ENCODE measurements at places on chromosomes 5 and 9.

DNA sequence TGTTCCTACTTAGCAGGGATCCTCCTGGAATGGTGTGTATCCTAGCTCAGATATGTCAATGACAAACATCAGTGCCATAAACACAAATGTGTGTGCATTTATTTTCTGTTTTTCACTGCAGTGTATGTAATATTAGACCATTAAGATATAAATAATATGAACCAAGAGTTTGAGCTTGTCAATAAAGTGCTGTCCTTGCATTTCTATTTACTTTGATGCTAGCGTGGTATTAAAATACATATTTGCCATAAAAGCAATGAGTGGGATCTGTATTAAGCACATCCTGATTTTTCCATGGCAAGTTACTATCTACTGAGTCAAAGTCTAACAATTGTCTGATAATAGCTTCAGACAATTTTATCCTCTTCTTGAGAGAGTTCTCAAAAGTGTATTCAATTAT lies 157.6 kb downstream of the DIRAS2 start:
- H3K36me3 ChIP-seq, result no peaks in the 10 kb centered on the region
- no peak overlapping the region for H3K27ac ChIP-seq
- no peak overlapping the region for H3K4me3 ChIP-seq
- H3K27me3 ChIP-seq, result no peaks in the 10 kb centered on the region

GRCh38 chr5:18745988-18746615 lies 1111.8 kb downstream of the TAF11L14 start:
- H3K36me3 ChIP-seq, result no peaks in the 10 kb centered on the region
- no peak for DNase-seq
- peak overlapping the region; percentile 77 for H3K27ac ChIP-seq
- peak overlapping the region; percentile 52 for H3K4me3 ChIP-seq
- H3K4me1 ChIP-seq, result no peaks in the 10 kb centered on the region

DNA sequence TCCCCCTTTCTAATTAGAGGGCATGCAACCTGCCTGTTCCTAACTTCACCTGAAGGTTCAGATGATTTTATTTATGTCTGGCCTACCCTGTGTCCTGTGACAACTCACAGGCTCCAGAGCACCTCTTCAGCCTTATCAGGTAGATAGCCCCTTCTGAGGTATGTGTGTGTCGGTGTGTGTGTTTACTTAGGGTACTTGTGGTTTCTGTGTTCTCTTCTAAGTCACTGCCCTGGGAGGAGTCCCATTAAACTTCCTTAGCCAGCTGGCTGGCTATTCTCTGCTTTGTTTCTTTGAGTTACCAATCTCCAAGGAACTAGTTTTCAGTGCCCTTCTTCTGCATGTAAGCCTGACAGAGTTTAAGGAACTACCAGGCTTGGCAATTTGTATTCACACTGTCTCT lies 74.9 kb downstream of the UNC13B start:
- H3K27me3 ChIP-seq, result no peaks in the 10 kb centered on the region
- peak overlapping the region; percentile 63 for H3K27ac ChIP-seq
- peak; percentile 56 for DNase-seq
- no peaks in the 10 kb centered on the region for H3K36me3 ChIP-seq
- H3K4me1 ChIP-seq, result peaks cover 14% of the 10 kb centered on the region
- no peak overlapping the region for H3K4me3 ChIP-seq

DNA sequence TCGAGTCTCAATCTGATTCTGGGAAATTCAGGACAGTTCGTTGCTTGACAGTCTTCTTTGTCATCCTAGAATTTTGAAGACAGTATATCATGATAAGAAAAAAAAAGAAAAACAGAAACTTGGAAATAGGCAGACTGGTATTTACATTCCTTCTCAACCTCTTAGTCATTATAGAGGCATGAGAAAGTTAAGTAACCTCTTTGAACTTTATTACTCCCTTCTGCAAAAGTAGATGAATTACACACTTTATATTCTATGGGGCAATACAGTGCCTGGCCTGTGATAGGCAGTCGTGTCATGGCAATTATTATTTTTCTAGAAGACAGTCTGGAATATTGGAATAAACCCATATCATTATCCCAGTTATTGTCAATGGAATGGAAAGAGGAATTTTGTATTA lies 828.9 kb downstream of the TLR4 start:
- H3K4me3 ChIP-seq, result no peak overlapping the region
- no peaks in the 10 kb centered on the region for H3K27me3 ChIP-seq
- no peak overlapping the region for H3K27ac ChIP-seq
- no peak for DNase-seq
- no peaks in the 10 kb centered on the region for H3K4me1 ChIP-seq

DNA sequence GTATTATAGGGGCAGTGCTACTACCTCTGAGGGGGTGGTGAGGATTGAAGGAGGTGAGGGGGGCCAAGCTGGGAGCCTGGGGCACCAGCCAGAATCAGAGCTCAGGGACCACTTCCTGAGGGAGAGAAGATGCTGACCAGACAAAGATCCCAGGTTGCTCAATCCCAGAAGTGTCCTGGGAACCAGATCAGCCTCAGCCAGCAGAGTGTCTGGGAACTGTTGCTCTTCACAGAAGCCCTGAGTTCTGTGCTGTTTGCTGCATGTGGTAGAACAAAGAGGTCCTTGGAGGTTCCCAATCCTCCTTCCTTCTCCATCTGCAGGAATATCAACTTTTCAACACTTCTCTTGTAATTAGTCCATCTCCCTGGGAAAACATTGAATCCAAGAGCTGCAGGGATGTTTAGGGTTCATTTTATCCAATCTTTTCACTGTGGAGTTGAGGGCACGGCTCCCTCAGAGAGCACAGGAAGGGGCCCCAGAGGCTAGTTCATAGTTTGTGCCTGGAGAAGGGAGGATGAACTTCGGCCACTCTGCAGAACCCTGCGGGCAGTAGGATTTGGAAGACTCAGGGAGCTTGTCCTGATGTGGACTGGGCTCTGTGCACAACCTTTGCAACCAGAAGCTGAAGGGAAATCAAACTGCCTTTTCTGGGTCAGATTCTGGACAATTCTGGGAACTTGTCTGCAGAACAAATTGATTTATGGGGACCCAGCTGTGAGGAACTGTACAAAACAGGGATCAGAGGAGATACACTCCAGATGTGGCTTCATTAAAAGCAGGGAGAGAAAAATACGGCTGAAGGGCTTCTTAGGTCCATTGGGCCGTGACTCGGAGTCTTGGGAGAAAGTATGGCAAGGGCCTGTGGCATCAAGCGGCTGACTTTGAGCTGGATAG lies 57.1 kb downstream of the GALNT12 start:
- H3K27ac ChIP-seq, result no peak overlapping the region
- H3K4me3 ChIP-seq, result no peak overlapping the region
- DNase-seq, result no peak
- no peaks in the 10 kb centered on the region for H3K27me3 ChIP-seq
- peaks cover 19% of the 10 kb centered on the region for H3K4me1 ChIP-seq

GRCh38 chr5:67528953-67529352 lies 332.4 kb upstream of the CD180 start:
- no peak overlapping the region for H3K27ac ChIP-seq
- no peaks in the 10 kb centered on the region for H3K36me3 ChIP-seq
- H3K27me3 ChIP-seq, result no peaks in the 10 kb centered on the region
- no peak for DNase-seq
- no peaks in the 10 kb centered on the region for H3K4me1 ChIP-seq
- H3K4me3 ChIP-seq, result no peak overlapping the region

- H3K27me3 ChIP-seq, result no peaks in the 10 kb centered on the region
- H3K27ac ChIP-seq, result no peak overlapping the region
- H3K4me3 ChIP-seq, result no peak overlapping the region
- no peaks in the 10 kb centered on the region for H3K36me3 ChIP-seq
Measured at GRCh38 chr9:14173713-14174112, 140.2 kb downstream of the NFIB start.

DNA sequence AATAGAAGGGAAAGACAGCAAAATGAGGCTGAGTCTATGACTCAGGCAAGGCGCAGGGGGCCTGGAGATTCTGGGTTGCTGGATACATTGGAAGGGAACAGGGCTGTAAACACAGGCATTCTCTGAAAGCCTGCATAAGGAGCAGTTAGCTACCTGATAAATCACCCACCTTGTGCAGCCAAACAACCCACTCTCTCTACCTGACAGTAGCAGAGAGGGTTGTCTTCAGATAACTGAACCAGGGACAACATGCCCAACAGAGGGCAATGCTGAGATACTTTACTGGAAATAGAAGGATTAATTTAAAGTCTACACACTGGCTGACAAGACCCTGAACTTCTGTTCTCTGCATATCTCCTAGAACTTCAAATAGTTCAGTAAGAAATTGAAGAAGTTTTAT lies 161.6 kb downstream of the KCTD16 start:
- H3K4me1 ChIP-seq, result no peaks in the 10 kb centered on the region
- H3K4me3 ChIP-seq, result no peak overlapping the region
- H3K36me3 ChIP-seq, result no peaks in the 10 kb centered on the region
- DNase-seq, result no peak
- H3K27ac ChIP-seq, result no peak overlapping the region

DNA sequence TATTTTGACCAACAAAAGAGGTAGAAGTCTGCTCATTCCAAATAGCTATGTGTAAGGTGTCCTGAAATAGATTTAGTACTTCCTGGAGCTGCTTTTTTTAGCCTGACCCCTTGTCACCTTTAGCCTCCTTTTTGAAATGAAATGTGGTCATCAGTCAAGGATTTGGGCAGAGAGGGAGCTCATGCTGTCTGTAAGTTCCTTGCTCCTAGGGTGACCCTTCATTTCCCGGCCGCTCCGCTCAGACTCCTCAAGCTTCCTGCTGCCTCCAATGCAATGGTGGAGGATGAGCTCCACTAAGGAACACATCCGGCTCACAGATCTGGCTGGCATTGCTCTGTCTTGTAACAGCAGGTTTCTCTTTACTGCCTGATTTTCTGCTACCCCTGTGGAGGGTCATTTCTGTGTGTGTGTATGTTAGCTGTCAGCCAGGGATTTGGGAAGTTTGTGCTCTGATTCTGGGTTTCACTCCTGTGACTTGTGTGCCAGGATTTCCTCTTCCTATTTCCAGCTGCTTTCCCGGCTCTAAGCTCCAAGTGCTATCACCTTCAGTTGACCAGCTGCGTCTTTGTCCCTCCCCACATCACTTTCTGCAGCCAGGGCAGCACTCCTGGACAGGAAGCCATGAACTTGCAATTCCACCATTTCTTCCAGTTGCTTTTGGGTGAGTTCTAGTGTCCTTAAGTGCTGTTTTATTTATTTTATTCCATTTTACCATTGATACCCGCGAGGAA lies 265.9 kb downstream of the ICE1 start:
- no peak overlapping the region for H3K27ac ChIP-seq
- no peak for DNase-seq
- no peaks in the 10 kb centered on the region for H3K27me3 ChIP-seq
- H3K4me1 ChIP-seq, result no peaks in the 10 kb centered on the region
- no peaks in the 10 kb centered on the region for H3K36me3 ChIP-seq
- no peak overlapping the region for H3K4me3 ChIP-seq

DNA sequence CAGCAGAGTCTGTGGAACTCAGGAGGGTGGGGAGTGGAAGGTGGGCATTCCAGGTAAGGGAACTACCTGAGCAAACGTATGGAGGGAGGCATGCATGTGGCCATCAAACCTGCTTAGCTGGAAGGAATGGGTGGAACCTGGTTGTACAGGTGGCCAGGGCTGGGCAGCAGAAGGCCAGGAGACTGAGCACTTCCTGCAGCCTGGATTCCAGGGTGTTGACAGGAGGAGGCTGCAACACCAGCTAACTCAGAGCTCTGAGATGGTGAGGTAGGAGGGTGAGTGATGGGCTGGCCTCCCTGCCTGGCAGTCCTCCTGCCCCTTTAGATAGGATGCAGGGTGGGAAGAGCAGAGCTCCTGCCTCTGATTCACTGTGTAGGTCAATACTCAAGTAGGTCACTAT lies 92.5 kb upstream of the CPEB4 start:
- H3K27me3 ChIP-seq, result no peaks in the 10 kb centered on the region
- no peak for DNase-seq

- H3K4me1 ChIP-seq, result peaks cover 14% of the 10 kb centered on the region
- H3K36me3 ChIP-seq, result no peaks in the 10 kb centered on the region
- H3K27me3 ChIP-seq, result no peaks in the 10 kb centered on the region
Measured at GRCh38 chr9:22031655-22032411, 22.7 kb upstream of the CDKN2B start.

DNA sequence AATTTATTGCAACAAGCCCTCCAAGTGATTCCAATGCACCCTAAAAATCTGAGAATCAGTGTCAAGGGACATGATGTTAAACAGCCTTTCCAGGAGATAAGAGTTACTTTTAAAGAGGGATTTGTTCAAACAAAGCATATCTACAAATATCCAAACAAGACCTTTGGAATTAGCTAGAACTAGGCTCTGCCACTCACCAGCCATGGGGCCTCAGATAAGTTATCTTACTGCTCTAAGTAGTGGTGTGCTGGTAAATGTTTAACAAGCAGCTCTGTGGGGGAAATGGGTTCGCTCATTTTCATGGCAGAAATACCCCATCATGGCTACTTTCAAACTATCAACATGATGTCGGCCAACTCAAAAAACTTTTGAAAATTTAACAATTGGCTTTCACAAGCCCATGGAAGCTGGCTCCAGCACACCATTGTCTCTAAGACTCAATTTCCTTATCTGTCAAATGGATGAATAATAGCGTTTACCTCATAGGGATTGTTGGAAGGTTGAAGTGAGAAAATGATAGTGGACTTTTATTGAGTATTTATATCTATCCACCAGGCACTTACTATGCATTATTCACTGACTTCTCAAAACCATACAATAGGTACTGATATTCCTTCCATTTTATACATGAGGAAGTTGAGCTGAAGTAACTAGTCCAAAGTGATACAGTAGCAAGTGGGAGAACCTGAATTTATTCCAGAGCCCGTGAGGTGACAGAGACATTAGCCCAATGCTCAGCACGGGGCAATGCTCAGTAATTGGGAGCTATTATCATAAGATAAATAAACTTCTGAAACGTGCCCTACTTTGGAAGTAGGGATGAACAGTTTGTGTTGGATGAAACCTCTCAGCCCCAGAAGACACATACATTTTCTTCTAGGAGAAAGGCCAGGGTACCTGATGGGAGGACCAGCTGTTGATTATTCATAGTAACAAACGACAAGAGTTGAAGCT lies 43.2 kb downstream of the SH3RF2 start:
- peaks cover 16% of the 10 kb centered on the region for H3K4me1 ChIP-seq
- H3K36me3 ChIP-seq, result no peaks in the 10 kb centered on the region
- no peak overlapping the region for H3K4me3 ChIP-seq
- no peak overlapping the region for H3K27ac ChIP-seq
- no peaks in the 10 kb centered on the region for H3K27me3 ChIP-seq

DNA sequence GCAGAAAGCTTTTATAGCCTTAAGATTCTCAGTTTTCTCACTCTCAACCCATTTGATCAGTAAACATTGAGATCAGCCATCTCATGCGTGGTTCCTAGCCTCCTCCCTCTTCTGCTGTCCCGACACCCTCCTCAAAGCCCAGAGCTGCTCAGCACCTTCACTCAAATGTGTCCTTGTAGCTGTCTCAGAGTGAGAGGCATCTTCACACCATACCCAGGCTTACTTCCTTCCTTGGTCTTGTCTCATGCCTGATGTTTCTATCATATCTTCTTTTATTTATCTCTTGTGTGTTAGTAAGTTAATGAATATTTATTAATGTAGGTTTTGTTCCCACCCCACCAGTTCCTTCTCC lies 72.4 kb upstream of the SNX2 start:
- no peaks in the 10 kb centered on the region for H3K4me1 ChIP-seq
- H3K36me3 ChIP-seq, result no peaks in the 10 kb centered on the region
- no peak overlapping the region for H3K4me3 ChIP-seq
- no peak for DNase-seq
- H3K27me3 ChIP-seq, result no peaks in the 10 kb centered on the region

All from upper lobe of left lung (tissue), 6 donors.